Activated CD4-positive, alpha-beta T cell treated with anti-CD3 and anti-CD28 coated beads, Interleukin-2, amount 50 U/mL, for 1 hour (primary cell): ENCODE measurements at places on chromosomes 16 and 17.

DNA sequence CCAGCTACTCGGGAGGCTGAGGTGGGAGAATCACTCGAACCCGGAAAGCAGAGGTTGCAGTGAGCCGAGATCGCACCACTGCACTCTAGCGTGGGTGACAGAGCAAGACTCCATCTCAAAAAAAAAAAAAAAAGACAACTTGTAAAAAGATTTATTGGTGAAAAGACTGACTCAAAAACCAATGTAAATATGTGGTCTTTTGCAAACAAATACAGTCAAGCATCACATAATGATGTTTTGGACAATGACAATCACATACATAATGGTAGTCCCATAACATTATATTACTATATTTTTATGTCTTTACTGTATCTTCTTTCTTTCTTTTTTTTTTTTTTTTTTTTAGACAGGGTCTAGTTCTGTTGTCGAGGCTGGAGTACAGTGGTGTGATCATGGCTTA, 8.3 kb downstream of the CRLF3 start:
- no peak for DNase-seq

DNA sequence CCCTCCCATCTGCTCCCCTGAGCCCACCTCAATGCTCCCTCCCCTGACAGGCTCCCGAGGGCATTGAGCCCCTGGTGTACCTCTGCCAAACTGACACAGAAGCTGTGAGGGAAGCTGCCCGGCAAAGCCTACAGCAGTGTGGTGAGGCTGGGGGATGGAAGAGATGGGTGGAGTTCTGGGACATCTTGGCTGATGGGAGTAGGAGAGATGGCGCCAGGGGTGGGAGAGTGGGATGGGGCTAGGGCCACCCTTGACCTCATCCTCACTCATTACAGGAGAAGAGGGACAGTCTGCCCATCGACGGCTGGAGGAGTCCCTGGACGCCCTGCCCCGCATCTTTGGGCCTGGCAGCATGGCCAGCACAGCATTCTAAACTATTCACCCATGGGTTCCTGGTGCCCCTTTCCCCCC, 16.2 kb upstream of the CTCF start:
- DNase-seq = no peak

GRCh38 chr17:72560303-72561247, 439.8 kb downstream of the SOX9 start:
- peak; percentile 30 for DNase-seq

DNA sequence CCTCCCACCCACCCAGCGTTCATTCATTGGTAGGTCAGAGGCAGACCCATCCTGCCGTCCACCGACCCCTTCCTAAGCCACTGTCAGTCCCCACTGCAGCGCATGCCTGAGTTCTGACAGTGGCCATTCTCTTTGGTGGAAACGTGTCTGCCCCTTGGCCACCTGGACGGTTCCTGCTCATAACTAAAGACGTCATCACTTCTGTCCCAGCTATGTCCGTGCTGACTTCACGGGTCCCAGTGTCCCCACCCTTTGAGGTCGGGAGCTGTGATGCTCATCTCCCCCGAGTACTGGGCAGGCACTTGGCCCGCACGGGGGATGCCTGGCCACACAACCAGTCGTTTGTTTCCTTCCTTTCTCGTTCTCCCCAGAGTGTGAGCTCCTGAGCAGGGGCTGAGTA, 267.1 kb downstream of the C16orf95 start:
- no peak for DNase-seq

DNA sequence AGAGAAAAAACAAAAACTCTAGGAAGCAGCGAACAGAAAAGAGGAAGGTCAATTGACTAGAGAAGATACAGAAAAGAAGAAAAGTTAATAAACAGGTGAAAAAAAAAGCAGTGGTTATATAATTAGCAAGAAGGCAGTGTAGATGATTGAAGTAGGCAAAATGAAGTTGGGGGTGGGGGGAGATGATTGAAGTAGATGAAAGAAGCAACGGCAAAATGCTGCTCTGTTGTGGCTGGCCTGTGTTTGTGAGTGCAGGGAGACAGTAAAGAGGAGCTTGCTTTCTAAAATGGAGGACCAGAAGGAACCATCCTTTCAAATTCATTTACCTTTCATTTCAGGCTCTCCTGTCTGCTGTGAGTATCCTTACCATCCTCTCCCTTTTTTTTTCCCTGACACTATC, 3.6 kb downstream of the EVI2B start:
- peak; percentile 60 for DNase-seq

DNA sequence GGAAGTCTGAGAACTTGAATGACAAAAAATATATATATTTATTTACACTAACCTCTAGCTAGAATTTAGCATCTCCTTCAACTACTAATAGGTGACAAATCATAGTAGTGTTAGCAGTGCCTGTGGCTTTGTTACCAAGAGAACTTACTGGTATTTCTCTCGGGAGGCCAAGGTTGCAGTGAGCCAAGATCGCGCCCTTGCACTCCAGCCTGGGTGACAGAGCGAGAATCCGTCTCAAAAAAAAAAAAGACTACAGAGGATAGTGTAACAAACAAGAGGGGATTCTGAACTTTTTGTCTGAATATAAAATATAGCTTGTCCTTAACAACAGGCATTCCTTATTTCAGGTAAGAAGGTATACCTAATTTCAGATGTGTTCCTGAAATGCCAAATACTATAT, 1.3 kb upstream of the SUZ12 start:
- DNase-seq = no peak

GRCh38 chr16:2936436-2937011, 24.8 kb downstream of the FLYWCH1 start:
- no peak for DNase-seq

DNA sequence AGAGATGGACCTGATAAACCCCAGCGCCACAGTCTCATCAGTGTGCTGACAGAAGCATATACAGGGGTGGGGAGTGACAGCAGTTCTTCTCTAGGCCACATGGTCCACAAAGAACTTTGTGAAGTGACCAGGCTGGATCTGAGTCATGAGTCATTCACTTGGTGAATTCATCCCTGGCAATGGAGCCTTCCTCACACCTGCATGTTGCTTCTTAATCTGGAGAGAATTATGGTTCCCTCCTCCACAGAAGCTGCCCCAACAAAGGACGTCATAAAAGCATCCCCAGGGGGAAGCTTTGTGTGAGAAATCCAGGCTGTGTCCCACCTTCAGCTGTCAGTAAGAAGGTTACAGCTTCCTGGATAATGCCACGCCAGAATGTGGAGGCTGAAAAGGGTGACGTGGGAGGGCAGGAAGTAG, 215.6 kb upstream of the MAF start:
- DNase-seq = no peak

GRCh38 chr16:70805787-70806186, 4.8 kb upstream of the VAC14 start:
- DNase-seq = no peak

DNA sequence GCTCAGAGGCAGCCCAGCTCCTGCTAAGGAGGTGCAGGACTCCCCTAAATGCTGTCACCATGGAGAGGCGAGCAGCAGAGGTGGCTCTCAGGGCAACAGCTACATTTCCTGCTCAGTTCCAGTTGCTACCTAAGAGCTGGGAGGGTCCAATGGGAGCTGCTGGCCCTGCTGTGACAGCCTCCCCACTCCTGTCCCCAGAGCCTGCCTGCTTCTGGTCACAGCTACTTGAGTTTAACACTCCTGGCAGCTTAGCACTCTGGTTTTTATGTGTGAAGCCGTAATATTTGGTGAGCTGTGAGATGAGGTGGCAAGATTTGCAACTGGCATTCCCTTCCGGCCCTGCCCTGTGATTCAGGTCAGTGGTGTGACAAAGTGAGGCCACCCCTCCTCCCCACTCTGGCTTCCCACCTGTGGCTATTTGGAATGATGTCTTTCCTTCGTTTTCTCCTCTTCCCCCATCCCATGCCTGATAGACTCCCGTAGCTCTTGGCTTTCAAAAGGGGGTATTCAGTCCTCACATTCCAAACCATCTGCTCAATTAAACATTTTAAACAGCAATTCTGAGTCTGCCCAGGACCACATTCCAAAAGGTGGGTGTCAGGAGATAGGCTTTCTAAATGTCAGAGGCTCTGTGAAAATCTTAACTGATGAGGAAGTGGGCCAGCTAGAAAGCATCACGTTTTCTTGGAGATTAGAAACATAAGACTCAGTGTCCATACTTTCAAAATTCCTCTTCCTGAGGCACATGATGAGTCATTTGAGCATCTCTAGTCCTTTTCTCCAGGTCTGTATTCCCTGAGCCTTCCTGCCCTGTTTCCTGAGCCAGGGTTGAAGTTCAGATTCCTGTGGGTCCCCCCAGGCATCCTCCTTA, 42.6 kb upstream of the SKAP1 start:
- no peak for DNase-seq

- DNase-seq = no peak
Measured at GRCh38 chr16:70772493-70772892, 28.5 kb downstream of the VAC14 start.

- DNase-seq = no peak
Measured at GRCh38 chr17:1936766-1937165, 88.4 kb downstream of the RTN4RL1 start.

- no peak for DNase-seq
Measured at GRCh38 chr17:78644224-78644623, 67.0 kb upstream of the DNAH17 start.

DNA sequence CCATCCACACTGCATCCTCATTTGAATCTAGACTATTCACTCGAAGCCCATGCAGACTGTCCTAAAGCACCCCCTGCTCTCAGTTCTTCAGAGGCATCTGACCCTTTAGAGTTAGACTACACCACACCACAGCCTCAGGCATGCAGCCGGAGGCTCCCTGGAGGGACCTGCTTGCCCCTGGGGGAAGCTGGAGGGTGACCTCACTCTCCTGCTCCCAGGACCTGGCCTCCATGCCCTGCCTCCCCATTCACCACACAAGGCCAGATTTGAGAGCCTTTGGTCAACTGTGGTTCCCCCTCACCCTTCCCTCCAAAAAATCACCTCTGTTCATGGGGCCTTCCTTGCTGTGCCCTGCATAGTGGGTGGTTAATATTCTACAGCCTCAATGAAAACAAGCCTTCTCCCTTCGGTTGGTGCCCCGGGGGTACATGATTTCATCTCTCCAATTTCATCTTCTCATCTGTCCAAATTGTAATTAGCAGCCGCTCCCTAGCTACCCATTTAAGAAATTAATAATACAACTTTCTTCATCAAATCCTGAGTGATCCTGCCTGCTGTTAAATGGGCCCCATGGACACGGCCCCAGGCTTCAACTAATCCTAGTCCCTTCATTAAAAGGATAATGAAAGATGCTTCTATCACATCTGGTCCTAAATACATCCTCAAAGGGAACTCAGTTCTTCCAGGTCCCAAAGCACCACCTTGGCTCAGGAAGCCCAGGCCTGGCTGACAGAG, 24.4 kb downstream of the ABCC12 start:
- no peak for DNase-seq

DNA sequence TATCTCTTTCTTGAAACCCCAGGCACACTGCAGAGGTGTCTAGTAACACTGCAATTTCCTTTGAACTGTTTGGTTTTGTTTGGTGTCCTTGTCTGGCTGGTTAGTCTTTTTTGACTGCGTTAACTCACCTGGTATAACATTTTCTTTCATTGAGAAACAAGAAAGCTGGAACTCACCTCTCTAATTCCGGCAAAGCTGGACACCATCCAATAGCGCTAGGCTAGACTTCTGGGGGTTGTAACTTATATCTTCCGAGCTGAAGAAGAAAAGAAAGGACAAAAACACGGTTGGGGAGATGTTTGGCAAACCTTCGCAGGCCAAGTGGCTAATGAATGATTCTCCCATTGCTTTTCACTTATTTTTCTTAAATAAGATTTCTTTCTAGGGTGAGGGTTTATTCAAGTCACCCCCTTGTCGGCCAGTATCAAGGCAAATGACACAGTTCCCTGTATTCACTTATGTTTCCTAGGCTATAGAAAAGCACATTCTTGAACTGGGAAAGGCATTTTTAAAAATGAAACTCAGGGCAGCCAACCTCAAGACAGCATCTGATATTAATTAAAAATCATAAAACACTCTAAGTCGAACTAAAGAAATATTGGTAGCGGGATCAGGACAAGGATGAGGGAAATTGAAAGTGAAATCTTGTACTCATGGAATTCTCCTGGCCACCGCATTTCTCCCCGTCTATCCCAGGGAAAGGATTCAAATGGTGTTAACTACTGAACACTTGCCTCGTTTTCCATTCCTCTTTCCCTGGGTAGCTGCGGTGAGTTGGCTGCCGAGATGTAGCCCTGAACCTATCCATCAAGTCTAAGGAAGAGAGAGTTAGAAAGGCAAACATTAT, 95.9 kb upstream of the ZFHX3 start:
- DNase-seq = no peak

DNA sequence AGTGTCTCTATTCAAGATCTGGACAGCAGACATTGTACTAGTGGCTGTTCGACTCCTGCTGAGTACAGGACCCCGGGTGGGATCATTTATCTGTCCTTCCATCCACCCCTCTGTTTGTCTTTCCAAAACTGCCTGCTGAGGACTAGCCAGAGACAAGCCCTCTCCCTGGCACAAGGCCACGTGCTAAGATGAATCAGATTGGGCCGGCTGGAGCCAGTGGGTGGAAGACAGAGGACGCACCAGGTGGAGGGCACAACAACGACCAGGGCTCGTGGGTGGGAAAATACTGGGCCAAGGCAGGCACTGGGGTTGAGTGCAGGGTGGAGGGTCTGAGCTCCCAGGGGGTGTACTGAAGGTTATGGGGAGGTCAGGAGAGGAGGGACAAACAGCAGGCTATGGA, 1.4 kb upstream of the CA7 start:
- no peak for DNase-seq

- no peak for DNase-seq
Measured at GRCh38 chr16:28027055-28027454, 36.5 kb downstream of the GSG1L start.

- no peak for DNase-seq
Measured at GRCh38 chr17:50280068-50280467, 5.8 kb downstream of the TMEM92 start.

- DNase-seq = no peak
Measured at GRCh38 chr16:50731989-50732832, 9.7 kb upstream of the CYLD start.

DNA sequence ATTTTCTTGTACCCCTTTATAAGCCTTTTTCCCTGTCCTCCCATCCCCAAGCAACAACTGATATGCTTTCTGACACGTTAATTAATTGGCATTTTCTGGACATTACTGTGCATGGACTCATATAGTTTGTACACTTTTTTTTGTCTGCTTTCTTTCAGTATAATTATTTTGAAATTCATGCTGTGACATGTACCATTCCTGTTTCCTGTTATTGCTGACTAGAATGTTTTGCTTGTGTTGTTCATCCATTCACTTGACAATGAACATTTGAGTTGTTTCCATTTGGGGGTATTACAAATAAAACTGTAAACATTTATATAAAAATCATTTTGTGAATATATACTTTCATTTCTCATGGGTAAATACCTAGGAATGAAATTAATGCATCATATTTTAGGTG, 50.6 kb downstream of the RBBP6 start:
- no peak for DNase-seq

DNA sequence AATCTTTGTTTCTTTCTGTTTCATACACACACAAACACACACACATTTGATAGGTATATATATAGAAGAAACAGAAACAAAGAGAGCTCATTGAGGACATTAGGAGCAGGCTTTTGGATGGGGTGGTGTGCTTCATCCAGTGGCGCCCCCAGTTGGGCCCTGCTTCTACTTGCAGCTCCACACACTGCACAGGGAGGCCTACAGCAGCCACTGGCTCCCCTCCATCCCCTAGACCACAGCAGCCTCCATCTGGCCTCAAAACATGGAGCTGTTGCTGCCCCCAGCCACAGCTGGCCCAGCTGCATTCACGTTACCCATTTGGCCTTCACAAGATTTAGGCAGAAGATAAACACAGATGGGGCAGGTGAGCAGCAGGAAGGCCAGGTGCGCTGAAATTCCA, 33.1 kb upstream of the NF1 start:
- no peak for DNase-seq

- no peak for DNase-seq
Measured at GRCh38 chr16:86726340-86726739, 148.0 kb downstream of the FOXL1 start.
